ENCODE measurements at places on chromosomes 4 and X. TPM values are rescaled to one million over a fixed set of nuclear protein-coding genes. Genes with fewer than 3 reads are reported as not detected.

GRCh38 chr4:117514391-117515175, 429.2 kb upstream of the TRAM1L1 start:
- no peaks in the 10 kb centered on the region for H3K27me3 ChIP-seq
- no peaks in the 10 kb centered on the region for H3K4me1 ChIP-seq
- no peak for DNase-seq
- H3K27ac ChIP-seq = no peak overlapping the region

DNA sequence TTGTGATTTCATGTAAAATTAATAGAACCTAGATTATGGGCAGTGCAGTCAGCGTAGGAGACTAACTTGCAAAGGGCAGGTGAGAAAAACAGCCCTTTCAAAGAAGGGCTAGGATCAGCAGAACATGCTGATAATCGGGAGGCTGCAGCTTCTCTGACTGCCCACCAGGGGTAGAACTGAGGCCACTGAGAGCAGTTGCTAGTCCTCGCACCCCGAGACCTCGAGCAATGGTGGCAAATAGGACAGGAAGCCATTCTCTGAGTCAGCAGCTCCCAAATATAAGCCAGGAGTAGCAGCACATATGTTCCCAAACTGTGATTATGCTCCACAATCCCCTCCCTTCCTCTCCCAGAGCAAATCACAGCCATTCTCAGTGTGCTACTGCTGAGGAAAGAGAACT, 186.5 kb downstream of the MSL3 start:
- H3K36me3 ChIP-seq = no peaks in the 10 kb centered on the region
- H3K4me3 ChIP-seq = no peak overlapping the region
- DNase-seq = no peak
- H3K27me3 ChIP-seq = no peaks in the 10 kb centered on the region

DNA sequence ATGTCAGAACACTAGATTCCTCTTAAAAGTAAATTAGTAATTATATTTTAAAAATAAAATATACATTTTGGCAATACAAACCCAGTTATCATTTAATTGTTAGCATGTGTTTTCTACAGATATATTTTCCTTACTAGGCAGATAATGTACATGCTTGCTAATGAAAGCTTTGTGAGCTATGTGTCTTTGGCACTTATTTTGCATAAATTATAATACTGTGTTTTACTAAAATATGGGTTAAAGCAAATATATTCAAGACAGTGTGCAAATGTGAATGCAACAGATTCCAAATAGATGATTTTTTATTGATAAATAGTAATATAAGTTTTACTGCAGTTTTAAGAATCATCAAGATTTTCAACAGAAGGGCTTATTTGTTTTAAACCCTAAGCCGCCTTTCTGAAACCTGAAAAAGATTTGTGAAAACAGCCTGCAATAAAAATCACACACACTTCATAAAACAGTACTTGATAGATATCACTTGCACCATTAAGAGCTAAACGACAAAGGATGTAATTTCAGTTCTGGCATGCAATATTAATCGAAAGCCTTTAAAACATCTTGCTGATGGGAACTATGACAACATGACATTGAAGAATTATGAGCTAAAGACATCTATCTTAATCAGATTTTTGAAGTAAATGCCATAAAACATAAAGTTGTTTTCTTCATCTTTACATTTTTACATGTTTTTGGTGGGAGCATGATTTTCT, 333.3 kb downstream of the DCTD start:
- H3K4me1 ChIP-seq = no peaks in the 10 kb centered on the region
- H3K4me3 ChIP-seq = no peak overlapping the region
- H3K27me3 ChIP-seq = no peaks in the 10 kb centered on the region
- no peak overlapping the region for H3K27ac ChIP-seq
- no peak for DNase-seq
- H3K36me3 ChIP-seq = no peaks in the 10 kb centered on the region

DNA sequence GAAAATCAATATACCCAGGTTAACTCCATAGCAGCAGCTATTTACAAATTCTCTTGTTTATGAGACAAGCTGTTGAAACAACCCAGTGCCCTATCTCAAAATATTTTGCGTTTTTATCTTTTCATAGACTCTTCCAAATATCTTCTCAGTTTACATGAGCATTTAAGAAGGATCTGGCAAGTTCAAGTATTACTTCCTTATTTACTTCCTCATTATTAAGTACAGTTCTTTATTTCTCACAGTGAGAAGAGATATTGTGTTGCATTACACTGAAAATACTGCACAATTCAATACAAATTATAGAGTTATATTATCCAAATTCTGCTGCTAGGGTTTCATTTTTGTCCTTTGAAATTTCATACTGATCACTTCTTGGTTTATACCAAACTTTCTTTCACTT, 43.6 kb upstream of the UCP1 start:
- no peak overlapping the region for H3K4me3 ChIP-seq
- H3K36me3 ChIP-seq = no peaks in the 10 kb centered on the region
- no peak overlapping the region for H3K27ac ChIP-seq
- no peaks in the 10 kb centered on the region for H3K27me3 ChIP-seq

GRCh38 chrX:10512258-10512657, 108.1 kb downstream of the MID1 start:
- H3K4me3 ChIP-seq = no peak overlapping the region
- H3K27ac ChIP-seq = no peak overlapping the region
- no peaks in the 10 kb centered on the region for H3K27me3 ChIP-seq
- peaks cover 2% of the 10 kb centered on the region for H3K4me1 ChIP-seq
- no peak for DNase-seq

DNA sequence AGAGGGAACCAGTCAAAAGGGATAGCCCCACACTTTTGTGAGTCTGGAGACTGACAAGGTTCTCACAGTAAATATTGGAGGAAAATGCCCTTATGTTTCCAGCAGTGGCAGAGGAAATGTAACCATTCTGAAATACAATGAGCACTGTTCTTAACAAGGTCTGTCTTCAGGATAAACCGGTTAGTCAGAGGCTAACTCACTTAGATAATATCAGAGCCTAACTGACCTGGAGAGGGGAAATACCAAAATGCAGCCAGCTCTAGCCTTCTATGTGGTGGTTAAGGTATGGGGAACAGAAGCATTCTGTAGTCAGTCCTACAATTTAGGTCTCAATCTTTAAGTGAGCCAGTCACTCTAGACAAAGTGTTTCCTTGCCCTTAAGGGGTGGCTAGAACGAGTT, 70.8 kb downstream of the TBCK start:
- H3K4me3 ChIP-seq = no peak overlapping the region
- DNase-seq = no peak
- H3K36me3 ChIP-seq = no peaks in the 10 kb centered on the region

GRCh38 chrX:15723887-15724517, 14.1 kb upstream of the CA5B start:
- H3K4me1 ChIP-seq = no peaks in the 10 kb centered on the region
- no peaks in the 10 kb centered on the region for H3K36me3 ChIP-seq
- H3K27ac ChIP-seq = no peak overlapping the region
- DNase-seq = no peak
- H3K4me3 ChIP-seq = no peak overlapping the region

DNA sequence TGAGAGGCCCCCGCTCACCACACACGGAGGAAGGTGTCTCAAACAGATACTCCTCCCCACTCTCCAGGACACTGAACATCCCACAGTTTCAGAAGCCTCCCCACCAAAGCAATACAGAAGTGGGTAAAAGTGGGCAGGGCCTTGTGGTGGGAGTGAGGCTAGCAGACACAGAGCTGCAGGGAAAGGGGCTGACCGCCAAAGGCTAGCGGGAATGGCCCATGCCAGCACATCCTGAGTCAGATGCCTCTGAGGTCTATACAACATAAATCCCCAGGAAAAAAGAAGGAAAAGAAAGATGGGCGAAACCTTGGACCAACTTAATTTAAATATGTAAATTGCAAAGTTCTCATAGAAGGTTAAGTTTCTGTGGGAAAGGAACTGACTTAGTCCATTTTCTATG, 21.9 kb upstream of the ARHGAP10 start:
- no peaks in the 10 kb centered on the region for H3K36me3 ChIP-seq
- no peaks in the 10 kb centered on the region for H3K27me3 ChIP-seq
- no peak overlapping the region for H3K27ac ChIP-seq
- DNase-seq = no peak
- H3K4me3 ChIP-seq = no peak overlapping the region

The SPANXD gene
- not detected for total RNA-seq

The SSX1 gene
- total RNA-seq = not detected

The LRP2BP gene
- total RNA-seq = 2.8 TPM

The FHL1 gene
- 2,023 TPM for total RNA-seq
